Stimulated activated CD4-positive, alpha-beta T cell treated with anti-CD3 and anti-CD28 coated beads, Interleukin-1b, Interleukin-23, amount 100 ng/mL, for 1 hour (primary cell): ENCODE measurements at places on chromosomes 2 and 18.

DNA sequence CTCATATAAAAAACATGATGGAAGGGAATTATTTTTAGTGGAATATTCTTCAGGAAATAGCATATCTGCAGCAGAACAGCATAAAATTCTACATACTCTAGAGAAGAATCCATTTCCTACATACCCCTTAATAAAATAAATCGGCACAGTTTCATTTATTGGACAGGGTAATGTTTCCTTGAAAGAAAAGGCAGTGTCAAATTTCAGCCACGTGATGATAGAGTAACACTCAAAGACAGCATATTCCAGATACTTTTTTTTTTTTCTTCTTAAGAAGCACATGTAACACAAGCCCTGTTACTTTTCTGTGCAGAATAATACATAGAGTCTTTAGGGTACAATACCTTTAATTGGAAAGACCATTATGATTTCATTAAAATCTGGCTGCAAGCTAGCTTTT, 204.4 kb downstream of the SRBD1 start:
- no peak for DNase-seq

DNA sequence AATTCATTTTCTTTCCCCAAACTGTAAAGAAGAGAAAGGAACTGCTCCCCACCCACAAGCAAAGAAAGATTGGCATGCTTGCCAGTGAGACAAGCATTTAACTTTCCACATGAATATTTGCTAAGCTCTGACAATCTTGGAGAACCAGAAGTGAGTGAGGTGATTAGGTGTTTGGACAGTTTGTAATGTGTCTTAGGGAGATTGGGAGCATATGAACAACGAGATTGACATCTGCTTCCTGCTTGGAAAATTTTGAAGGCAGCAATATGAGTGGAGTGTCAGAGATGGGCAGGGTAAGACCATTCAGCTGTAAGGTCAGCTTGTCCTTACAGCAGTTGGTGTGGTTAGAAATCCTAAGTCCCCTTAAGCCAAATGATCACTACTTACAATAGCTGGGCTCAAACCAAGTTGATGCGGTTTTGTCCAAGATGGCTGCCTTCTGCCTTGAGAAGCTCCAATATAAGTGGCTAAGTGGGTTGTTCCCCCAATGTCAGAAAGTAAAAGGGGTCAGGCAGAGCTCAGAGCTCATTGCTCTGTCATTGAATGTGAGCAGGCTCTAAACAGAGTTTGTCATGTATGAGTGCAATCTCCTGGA, 36.0 kb upstream of the GALNT5 start:
- no peak for DNase-seq

- DNase-seq: no peak
Measured at GRCh38 chr2:179226961-179227259, 37.7 kb downstream of the SESTD1 start.

DNA sequence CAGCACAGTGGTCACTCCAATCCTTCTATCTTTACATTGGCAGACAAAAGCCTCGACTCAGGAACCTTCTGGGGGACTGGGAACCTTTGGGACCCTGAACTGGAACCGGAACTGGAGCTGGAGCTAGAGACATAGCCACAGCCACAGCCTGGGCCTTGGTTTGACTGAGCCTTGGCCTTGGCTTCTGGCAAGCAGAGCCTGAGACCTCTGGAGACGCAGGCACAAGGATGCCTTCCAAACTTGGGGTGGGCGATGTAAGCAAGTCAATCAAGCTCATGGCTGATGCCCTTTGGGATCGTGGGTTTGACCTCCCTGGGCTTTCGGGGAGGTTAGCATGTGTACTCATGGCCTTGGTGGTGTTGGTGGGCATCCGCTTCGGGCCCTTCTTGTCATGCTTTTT, 619.3 kb downstream of the MBD2 start:
- no peak for DNase-seq

- DNase-seq: no peak
Measured at GRCh38 chr2:4090668-4091630, 387.6 kb downstream of the DCDC2C start.

DNA sequence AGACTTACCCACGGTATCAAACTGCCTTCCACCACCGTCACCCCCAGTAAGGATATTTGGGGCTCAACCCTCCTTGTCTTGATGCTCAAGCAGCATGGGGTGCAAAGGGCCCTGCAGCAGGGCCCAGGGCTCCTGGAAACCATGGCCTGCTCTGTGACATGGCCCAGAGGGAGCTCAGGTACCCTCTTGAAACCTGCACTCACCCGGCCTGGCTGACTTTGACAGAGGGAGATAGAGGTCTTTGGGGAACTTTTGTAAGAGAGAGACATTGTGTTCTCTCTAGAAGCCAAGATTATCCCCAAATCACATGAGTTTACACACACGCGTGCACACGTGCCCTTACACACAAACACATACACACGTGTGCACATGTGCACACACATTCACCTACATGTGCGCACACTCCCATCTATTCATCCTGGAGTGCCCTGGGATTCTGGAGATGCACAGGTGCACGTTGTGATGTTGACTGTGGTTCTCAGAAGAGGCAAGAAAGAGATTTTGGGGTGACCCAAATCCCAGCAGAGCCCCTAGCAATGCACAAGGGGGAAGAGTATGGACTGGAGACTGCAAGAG, 19.6 kb upstream of the KCNK3 start:
- no peak for DNase-seq

DNA sequence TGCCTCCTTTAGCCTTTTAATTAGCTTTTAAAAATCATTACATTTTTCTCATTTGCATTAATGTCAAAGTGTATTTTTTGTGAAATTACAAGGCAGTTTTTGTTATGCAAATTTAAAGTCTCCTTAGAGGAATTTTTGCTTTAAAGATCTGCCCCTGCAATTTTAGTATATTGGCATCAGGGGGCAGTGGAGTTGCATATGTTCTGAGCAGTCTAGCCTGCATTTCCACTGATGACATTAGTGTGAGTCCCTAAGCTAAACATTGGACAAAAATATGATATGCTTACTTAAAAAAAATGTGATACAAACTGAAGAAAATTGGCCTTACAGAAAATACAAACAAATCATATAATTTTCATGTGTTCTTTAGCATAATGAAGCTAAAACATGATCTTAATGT, 426.5 kb downstream of the SLC4A3 start:
- no peak for DNase-seq

GRCh38 chr2:230896346-230897115, 28.5 kb downstream of the GPR55 start:
- DNase-seq: no peak

DNA sequence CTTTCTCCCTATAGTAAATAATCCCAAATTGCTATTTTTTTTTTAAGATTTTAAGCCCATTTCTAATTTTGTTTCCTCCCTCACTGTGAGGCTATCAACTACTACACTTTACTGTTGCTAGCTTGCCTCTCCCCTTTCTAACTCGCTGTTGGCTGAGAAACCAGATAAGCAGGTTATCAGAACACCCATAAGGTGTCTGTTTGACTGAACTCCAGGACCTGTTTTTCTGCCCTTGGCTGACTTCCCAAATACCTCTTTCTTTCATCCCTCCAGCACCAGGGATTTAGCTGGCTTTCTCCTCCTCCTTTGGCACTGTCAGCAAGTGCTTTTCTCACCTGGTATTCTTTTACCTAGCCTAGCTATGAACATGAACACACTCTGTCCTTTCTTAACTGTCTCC, 11.1 kb downstream of the TRAK2 start:
- DNase-seq: no peak

- DNase-seq: no peak
Measured at GRCh38 chr2:145421841-145422240, 901.9 kb upstream of the ZEB2 start.

- DNase-seq: no peak
Measured at GRCh38 chr2:174014699-174015070, 49.5 kb upstream of the SP3 start.

- DNase-seq: no peak
Measured at GRCh38 chr2:159078443-159078842, 110.0 kb downstream of the TANC1 start.

- no peak for DNase-seq
Measured at GRCh38 chr2:218888341-218888740, 7.7 kb downstream of the WNT10A start.

- no peak for DNase-seq
Measured at GRCh38 chr2:237894986-237895543, 35.6 kb downstream of the RAMP1 start.

DNA sequence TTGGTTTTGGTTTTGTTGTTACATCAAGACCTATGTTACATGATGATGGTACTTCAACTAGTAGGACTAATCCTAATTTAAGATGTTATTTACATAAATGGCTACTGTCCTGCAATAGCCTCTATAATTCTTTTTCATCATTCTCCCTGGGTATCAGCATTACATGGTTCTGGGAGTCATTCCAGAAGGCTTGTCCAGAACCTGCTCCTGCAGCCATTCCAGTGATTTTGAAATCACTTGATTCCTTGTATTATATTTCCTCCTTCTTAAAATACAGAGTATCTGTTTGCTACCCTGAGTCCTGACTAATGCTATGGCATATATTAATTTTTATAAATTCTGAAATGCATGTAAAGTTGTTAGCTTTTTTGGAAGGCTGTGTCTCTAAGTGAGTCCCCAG, 400.5 kb upstream of the MEIS1 start:
- DNase-seq: no peak

DNA sequence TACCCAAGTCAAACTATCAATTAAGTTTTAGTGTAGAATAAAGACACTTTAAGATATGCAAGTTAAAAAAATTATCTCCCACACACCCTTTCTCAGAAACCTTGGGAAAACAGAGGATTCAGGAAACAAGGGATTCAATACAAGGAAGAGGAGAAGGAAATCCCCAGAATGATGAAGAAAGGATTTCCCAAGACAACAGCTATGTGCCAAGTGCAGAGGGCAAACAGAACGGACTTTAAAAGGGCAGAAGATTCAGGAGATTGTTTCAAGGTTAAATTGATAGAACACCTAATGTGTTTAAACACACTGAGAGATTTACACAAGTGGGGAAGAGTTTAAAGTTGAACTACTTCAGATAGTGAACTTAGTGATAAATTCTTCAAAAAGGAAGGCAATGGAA, 71.5 kb upstream of the EPAS1 start:
- DNase-seq: no peak

DNA sequence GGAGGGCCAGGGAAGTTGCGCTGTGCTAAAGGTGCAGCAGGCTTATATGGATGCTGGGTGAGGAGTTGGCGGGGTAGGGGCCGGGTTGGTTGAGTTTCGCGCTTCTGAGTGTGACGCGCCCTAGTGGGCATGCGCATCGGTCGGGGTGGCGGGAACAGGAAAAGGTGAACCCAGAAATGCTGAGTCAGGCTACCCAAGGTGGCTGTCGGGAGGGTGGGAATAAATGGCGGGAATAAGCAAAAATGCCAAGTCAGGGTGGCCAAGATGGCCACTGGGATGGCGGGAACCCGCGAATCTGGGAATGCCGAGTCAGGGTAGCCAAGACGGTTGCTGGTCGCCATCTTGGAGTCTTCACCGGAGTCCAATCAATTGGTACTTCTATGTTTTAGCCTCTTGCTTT, 580.0 kb downstream of the SUCLG1 start:
- DNase-seq: no peak

DNA sequence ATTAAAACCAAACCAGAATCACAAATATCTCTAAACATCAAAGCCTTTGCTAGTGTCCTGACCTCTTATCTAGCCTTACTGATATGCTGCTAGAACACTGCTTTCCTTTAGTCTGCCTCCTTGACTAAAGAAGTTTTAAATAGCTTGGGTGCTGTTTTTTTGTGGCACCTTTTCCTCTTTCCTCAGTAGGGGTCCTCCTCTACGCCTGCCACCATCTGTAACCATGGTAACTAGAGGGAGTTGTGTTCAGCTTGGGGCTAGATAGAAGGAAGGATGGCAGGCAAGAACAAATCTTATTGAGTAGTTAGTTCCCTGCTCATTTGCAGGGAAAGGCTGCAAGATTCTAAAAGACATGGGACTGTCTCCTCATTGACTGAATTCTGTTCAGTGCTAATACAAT, 86.0 kb downstream of the TAF4B start:
- DNase-seq: no peak

GRCh38 chr2:117058366-117058765, 756.1 kb upstream of the DDX18 start:
- DNase-seq: no peak

- no peak for DNase-seq
Measured at GRCh38 chr18:48994044-48994651, 43.4 kb upstream of the SMAD7 start.

DNA sequence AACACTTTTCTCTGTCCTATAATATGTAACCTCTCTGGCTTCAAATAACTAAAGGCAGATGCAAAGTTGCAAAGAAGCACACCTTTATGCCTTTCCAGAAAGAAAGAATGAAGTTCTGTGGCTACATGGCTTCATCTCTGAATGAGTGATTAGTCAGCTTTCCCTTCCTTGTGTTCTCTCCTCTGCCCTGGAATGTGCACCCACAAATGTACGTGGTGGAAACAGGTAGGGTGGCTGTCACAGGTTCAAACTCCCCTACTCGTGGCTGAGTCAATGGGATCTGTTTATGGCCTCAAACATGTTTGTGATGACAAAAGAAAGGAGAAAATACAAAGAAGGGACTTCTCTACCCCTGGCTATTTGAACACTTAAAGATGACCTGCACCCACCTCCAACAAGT, 55.5 kb upstream of the ACVR2A start:
- DNase-seq: no peak

DNA sequence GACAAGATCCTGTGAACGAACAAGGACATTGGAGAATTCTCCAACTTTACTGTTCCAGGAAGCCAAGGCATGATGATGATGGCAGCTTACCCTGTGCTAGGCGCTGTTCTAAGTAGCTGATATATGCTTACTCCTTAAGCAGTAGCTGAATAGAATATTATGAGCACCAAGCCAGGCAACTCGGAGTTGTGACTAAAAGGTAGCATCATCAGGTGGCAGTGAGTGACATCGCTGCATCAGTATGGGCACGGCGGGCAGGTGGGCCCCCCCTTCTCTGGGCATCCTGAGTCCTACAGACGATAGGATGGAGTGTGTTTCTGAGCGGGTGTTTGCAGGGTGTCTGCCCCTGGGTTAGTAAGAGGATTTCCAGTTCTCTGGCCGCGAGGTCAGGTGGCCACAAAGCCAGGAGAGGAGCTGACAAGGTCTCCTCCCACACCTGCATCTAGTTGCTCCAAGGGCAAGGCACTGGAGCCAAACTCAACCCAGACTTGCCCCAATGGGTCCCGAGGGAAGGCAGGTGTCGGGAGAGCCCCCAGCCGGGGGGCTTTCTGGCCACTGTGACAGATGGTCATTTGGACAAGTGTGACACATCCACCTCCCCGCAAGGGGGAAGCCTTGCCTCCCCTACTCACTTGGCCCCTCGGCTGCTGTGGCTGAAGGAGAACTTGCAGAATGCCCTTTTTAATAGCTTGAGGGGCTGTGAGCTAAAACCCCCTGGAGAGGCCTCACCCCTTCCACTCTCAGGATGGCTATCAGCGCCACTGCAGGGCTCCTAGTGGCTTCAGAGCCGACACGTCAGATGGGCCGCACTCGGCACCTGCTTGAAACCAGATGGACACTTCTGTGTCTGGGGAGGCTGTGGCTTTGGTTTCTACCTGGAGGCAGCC, 55.5 kb downstream of the CRACDL start:
- no peak for DNase-seq

DNA sequence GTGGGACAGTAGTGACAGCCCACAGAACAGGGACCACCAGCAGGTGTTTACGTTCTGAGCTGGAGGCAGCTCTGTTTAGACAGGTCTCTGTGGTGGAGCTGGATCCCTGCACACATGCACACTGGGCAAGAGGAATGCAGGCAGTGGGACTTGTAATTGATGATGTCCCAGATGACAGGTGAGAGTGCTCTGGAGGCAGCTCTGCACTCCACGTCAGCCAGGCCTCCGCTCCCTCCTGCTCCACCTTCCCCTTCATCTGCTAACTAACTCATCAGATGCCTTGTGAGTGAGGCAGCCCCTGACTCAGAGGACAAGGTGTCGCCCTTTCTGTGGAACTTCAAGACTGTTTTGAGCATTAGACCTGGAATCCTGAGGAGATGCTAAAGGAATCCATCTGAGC, 53.2 kb downstream of the SH3YL1 start:
- no peak for DNase-seq
